ENCODE measurements at places on chromosomes 1 and 21. TPM values are rescaled to one million over a fixed set of nuclear protein-coding genes. Genes with fewer than 3 reads are reported as not detected.

TMCC2 gene
- total RNA-seq: 5.1 TPM

PPP1R15B gene
- 56.7 TPM for total RNA-seq

KHDRBS1 gene
- 85.2 TPM for total RNA-seq

FCRL6 gene
- total RNA-seq: 0.82 TPM

MAN1C1 gene
- total RNA-seq: 22.0 TPM

SRSF11 gene
- total RNA-seq: 126 TPM

FH gene
- total RNA-seq: 96.0 TPM

PRKAA2 gene
- total RNA-seq: 3.1 TPM

SRSF4 gene
- total RNA-seq: 140 TPM

GUCA2A gene
- total RNA-seq: 920 TPM

ASCL5 gene
- total RNA-seq: not detected

MRAP gene
- not detected for total RNA-seq

RBP7 gene
- 1.7 TPM for total RNA-seq

PCAT6 gene
- 1.3 TPM for total RNA-seq

SLC66A1 gene
- total RNA-seq: 16.2 TPM

TPR gene
- 68.3 TPM for total RNA-seq

ZNF670 gene
- 3.4 TPM for total RNA-seq

LAX1 gene
- 1.1 TPM for total RNA-seq

AMY2B gene
- total RNA-seq: 11.6 TPM

Data from mucosa of descending colon (tissue), 3 donors.